Thoracic aorta (tissue), 2 donors: ENCODE measurements at places on chromosomes 2 and 18. TPM values are rescaled to one million over a fixed set of nuclear protein-coding genes. Genes with fewer than 3 reads are reported as not detected.

- no peak for DNase-seq
Measured at GRCh38 chr2:43085505-43085904, 140.9 kb downstream of the ZFP36L2 start.

- peak; percentile 37 for DNase-seq
Measured at GRCh38 chr2:42835577-42836371, 43.4 kb upstream of the HAAO start.

DNA sequence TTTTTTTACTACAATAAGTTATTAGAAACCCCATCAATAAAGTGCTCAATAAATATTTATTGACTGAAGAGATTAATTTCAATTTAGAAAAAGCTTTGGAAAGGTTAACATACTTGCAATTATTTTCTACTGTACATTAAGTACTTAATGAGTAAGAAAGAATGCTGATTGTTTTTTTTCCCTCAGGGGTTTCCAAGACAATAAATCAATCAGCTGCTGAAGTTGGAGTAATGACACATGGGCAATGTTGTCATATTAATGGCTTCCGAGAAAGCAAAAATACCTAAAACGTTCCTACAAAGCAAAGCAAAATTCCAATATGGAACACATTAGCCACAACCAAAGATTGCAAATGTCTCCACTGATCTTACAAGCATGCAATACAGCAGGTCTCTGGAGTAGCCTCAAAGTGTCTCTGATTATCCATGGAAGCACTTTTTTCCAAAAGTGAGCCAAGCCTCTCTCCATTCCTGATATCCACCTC, 66.7 kb downstream of the ZC3H6 start:
- no peak for DNase-seq

EML6 gene
- 0.81 TPM for total RNA-seq

GRCh38 chr2:134505446-134505845, 213.4 kb downstream of the TMEM163 start:
- no peak for DNase-seq

DNA sequence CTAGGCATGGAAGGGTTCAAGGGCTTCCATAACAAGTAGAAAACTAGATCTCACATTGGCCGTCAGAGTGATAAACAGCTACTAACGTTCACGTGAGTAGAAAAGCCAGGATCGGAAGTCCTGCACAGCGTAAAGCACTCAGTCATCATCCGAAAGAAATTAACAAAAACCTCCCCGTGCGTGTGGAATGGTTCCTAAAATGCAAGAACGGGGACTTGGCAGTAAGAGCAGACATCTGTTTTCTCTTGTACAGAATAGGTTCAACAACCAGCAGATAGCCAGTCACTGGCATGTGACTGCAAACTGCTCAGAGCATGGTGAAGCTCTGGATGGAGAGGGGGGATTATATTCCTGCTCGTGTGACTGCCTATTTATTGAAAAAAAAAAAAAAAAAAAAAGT, 106.9 kb upstream of the ITGB6 start:
- DNase-seq: no peak

THADA gene
- 33.3 TPM for total RNA-seq

CAVIN2 gene
- total RNA-seq: 14.9 TPM

DNA sequence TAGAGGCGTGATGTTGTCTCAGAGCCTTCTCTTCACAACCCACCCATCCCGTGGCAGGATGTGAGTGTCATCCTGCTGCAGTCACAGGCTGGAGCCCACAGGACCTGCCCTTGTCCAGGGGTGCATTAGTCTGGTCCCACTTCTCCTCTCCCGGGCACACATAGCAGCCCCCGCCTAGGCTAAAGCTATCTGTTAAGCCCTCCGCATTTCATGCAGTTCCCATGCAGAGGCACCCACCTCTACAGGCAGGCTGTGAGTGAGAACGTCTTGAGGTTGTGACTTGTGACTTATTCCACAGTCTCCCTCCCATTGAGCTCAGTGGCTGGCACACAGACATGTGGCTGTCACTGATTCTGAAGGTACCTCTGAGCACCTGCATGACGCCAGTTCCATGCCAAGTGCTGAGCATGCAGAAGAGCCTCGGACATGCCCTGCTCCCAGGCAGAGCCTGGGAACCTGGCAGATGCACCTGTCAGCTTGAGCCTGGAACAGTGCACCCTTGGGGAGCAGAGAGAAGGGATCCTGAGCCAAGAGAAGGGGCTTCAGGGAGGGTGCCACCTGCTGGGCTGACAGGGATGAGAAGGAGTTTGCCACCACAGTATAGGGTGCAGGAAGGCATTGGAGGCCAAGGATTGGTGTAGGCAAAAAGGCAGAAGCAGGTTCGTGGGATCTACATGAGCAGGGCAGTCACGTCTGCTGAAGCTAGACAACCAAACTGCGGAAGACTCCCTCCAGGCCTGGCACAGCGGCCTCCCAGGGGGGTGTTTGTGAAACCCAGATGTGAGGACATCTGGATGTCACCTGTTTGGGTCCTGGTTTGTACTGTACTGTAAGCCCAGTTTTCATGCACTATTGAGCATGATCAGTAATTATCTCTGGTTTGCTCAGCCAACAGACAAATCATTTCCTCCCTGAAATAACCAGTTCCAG, 213.6 kb downstream of the GLI2 start:
- DNase-seq: no peak

GRCh38 chr2:111666160-111666559, 217.8 kb downstream of the ANAPC1 start:
- DNase-seq: no peak

- no peak for DNase-seq
Measured at GRCh38 chr2:171147081-171147480, 13.6 kb downstream of the TLK1 start.

EMILIN1 gene
- 231 TPM for total RNA-seq

DNA sequence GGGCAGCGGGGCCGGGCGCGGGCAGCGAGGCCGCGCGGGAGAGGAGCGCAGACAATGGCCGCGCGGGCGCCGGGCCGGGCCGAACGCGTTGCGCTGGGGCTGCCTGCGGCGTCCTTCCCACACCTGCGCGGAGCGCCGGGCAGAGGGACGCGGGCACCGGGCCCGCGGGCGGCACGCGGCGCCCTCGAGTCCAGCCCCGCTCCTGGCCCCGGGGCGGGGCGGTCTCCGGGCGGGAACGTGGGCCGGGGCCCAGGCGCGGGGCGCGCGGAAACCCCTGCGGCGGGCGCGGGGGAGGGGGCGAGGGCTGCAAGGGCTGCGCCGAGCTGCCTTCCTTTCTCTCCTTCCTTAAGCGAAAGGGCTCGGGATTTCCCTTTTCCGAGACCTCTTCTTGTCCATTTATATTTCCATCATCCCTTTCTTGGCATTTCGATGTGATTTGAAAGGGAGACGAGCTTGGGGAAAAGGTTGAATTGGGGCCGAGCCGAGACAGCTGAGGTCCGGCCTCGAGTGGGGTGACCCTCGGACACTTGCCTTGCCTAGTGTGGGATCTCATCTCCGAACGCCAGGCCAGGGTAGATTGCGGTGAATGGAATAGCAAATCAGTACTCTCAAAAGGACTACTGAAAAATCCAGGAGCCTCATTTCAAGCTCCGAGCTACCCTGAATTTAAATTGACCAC, 676 bp downstream of the KLHL23 start:
- DNase-seq: no peak

DNA sequence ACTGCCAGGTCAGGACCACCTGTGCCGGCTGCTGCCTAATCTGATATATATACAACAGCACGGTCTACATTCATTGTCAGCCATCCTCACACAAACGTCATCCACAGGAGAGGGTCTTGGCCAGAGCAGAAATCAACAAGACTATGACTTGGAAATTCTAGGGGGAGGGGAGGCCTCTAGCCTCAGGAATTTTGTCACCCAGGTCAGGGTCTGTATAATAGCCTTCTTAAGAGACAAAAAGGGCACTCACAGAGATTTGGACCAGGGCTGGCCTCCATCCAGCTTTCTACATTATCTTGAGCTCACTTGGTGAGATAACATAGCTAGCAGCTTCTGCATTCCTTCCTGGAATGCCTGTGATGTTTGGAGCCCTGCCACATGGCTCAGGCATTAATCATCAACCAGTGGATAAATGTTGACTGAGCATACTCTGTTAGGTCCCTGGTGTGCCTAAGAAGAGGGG, 50.4 kb upstream of the CTIF start:
- peak; percentile 71 for DNase-seq

TMEM169 gene
- not detected for total RNA-seq

CNGA3 gene
- not detected for total RNA-seq

- DNase-seq: no peak
Measured at GRCh38 chr2:20436716-20437470, 10.0 kb upstream of the RHOB start.
